ENCODE measurements at places on chromosomes 4 and X. TPM values are rescaled to one million over a fixed set of nuclear protein-coding genes. Genes with fewer than 3 reads are reported as not detected.

Gene S100G
- not detected for total RNA-seq

Gene HMGN5
- 6.5 TPM for total RNA-seq

Gene SSX1
- total RNA-seq, result not detected

Gene F9
- not detected for total RNA-seq

Gene CXCL1
- 1.0 TPM for total RNA-seq

Gene TXK
- not detected for total RNA-seq

Gene NWD2
- not detected for total RNA-seq

Gene ANKRD50
- total RNA-seq, result 47.2 TPM

Measured in chondrocyte (in vitro differentiated cells).